ENCODE measurements at places on chromosomes 1 and 21.
A peak's percentile ranks its signal among the peaks of the same experiment; 100 is the strongest.

DNA sequence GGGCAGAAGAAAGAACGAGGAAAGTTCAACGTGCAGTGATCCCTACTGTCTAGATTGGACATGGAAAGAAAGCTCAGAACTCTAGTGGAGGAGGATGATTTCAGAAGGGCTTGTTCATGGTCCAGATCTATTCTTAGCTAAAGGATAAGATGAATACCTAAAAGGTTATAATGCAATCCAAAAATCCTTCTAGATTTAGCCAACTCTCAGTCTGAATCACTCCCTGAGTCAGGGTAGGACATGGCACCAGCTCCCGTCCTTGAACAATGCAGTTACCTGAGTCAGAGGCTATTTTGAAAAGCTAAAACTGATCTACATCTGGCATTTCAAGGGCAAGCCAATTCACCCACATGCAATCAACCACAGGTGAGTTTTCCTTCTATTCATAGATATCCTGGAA, 38.8 kb upstream of the HIVEP3 start:
- DNase-seq = no peak

GRCh38 chr1:3049164-3049563, 19.8 kb upstream of the PRDM16 start:
- no peak for DNase-seq

- DNase-seq = no peak
These were observed 13.6 kb upstream of the GPR137B start for GRCh38 chr1:236128646-236129178.

- peak; percentile 55 for DNase-seq
These were observed 5.8 kb downstream of the TTC13 start for GRCh38 chr1:230972855-230973271.

DNA sequence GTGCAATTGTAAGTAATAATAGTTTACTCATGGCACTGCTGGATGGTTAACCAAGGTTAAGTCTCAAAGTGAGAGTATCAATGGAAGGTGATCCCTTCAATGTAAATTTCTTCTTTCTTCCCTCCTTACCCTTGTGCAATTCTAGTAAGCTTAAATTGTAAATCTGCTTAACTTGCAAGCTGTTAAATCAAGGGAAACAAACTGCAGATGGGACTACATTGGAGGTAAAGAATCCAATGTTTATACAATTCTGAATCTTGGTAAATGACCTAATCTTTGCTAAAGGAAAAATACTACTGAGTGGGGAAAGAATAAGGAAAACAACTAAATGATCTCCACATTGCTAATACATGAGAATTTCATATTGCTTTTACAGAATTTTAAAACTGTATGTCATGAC, 6.7 kb upstream of the CD55 start:
- no peak for DNase-seq

DNA sequence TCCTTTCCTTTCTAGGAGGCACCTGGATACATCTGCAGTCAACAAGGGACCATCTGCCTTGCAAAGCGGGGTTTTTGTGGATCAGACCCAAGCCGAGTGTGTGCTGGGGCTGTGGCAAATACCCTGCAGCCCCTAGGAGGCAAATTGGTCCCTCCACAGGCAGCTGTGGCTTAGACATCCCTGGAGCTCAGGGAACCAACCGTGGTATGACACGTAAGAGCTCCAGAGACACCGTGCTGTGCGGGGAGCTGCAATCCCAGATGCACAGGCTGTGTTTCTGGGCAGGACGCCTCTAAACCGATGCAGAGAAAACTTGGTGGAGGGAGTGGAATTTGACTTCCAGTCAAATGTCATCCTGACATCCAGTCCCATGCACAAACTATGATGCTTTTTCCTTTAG, 141.5 kb downstream of the KAZN start:
- no peak for DNase-seq

- DNase-seq = peak; percentile 18
These were observed 291.8 kb downstream of the DISC1 start for GRCh38 chr1:231918239-231919015.

DNA sequence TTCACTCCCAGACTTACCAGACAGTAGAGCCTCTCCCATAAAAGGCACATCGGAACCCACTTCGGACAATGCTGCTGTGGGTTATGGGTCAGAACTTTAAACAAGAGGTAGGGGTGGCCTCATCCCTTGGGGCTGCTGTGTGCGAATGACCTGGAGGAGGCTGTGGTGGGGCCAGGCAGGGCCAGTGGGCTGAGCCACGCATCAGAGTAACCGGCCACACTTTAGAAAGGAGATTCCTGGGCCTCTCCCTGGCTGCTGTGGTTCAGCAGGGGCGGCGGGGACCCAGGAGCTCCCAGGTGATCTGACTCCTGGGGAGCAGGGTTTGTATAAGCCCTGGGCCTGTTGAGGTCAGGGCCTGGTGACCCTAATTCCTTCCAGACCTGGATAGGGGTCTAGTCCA, 110.2 kb upstream of the C1orf174 start:
- DNase-seq = no peak

DNA sequence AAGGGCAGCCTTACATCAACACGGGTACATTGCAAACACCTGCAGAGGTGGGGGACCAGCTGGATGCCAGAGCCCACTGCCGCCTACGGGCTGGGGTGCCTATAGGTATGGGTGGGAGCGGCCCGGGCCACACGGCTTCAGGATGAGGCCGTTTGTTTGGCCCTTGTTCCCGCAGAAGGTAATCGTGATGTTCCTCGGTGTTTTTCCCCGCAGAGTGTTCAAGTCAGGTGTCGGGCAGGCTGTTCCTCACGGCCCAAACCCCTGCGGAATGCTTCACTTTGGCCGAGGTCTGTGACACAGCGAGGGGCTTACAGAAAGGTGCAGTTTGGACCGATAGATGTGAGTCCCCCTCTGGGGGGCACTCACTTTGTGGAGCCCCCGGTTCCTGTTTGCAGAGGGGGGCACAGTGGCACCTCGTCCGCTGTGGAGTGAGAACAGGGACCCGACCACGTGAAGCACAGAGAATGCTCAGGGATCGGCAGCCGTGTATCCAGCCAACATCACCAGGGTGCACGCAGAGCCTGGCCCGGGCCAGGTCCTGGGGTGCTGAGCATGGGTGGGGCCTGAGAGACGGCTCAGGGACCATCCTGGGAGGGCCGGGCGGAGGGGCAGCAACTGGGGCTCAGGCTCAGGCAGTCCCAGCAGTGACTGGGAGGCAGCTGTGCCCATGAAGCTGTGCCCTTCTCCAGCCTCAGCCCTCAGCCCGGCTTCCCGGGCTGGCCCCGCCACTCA, 453 bp upstream of the TTLL10 start:
- DNase-seq = no peak

DNA sequence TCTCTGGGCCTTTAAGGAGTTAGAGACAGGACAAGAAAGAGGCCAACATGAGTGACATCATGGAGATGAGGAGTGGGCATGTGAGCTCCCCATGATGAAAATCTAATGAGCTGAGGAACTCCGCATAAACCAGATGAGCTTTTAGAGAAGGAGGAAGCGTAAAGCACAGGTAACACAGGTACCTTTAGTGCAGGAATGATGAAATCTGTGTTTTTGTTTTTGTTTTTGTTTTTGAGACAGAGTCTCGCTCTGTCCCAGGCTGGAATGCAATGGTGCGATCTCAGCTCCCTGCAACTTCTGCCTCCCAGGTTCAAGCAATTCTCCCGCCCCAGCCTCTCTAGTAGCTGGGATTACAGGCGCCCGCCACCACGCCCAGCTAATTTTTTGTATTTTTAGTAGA, 12.7 kb upstream of the FAM89A start:
- no peak for DNase-seq

DNA sequence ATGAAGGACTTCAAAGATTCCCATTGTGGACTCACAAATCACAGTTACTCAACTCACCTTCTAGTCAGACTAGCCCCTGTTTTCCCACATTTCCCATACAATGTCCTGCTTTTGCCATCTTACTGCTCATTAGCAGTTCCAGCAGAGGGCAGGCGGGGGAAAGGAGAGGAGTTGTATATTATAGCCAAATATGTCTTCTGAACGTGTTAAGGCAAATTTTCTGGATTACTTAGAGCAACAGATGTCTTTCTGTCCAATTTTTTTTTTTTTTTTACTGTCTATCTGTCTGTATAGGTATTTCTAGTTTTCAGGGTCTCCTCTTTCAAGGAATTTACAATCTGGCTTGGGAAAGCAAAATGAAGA, 29.9 kb upstream of the DDAH1 start:
- DNase-seq = no peak
